ENCODE measurements at places on chromosomes 6 and 20.

GRCh38 chr6:106066989-106067388 lies 19.1 kb upstream of the PRDM1 start:
- no peak for DNase-seq

- peak; percentile 11 for DNase-seq
These were observed 489.5 kb downstream of the CBLN4 start for GRCh38 chr20:55515832-55516231.

DNA sequence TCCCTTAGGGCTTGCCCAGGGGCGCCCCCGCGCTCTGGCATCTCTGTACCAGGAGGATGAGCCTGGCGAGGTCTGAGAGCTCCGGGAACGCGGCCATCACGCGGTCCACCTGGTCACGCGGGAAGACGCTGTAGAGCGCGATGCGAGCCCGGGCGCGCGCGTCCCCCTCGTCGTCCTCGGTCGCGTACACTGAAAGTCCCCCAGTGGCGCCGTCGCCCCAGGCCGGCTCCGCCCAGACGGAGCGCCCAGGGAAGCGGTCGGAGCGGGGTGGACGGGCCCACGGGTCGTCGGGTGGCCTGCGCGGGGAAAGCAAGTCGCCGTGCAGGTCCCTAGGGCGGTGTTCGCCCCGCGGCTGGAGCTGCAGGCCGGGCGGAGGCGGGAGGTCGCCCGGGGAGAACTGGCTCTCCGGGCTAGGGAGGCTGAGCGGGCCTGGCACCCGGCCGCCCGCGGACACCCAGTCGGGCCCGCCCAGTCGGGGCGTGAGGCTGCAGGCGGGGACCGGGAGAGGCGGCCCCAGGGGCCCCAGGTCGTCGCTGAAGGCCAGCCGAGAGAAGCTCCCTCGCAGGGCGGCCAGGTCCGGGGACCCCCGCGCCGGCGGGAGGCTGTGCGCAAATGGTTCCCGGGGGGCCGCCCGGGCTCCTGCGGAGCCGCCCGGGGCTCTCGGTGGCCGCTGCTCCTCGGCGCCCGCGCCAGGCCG lies 34.0 kb downstream of the ZC3H12D start:
- peak; percentile 70 for DNase-seq

GRCh38 chr6:108492131-108492766 lies 68.5 kb upstream of the FOXO3 start:
- DNase-seq: peak; percentile 58

DNA sequence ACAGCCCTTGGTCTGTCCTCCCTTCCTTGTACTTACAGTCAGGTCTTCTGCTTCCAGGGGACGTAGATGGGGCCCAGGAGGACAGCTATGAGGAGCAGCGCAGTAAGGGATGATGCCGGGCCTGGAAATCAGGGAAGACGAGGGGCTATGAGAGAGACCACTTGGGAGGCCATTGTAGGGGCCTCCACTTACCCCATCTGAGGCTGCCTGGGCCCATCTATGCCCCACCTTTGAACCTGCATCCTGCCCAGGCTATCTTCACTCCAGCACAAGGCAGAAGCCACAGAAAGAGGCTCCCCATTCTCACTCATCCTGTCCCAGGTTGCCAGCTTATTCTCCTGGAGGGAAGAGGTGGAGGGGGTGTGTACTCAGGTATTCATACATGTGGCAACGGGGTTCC lies 10.4 kb upstream of the SIRPB1 start:
- no peak for DNase-seq

DNA sequence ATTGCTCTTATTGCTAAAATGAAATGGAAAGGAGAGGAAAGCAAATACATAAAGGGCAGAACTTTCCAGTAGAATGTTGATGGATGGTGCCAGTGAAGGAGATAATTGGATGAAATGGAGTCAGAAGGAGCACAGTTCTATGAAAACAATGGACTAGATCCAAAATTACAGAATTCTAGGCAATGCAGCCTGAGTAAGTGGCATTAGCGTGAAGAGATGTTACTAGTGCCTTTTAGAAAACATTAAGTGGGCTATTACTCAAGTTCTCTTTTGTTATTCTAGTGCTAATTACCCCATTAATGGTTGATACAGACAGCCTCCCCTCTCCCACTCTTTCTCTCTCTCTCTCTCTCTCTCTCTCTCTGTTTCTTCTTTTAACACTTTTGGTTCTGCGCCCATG lies 209.5 kb upstream of the RGS17 start:
- no peak for DNase-seq

DNA sequence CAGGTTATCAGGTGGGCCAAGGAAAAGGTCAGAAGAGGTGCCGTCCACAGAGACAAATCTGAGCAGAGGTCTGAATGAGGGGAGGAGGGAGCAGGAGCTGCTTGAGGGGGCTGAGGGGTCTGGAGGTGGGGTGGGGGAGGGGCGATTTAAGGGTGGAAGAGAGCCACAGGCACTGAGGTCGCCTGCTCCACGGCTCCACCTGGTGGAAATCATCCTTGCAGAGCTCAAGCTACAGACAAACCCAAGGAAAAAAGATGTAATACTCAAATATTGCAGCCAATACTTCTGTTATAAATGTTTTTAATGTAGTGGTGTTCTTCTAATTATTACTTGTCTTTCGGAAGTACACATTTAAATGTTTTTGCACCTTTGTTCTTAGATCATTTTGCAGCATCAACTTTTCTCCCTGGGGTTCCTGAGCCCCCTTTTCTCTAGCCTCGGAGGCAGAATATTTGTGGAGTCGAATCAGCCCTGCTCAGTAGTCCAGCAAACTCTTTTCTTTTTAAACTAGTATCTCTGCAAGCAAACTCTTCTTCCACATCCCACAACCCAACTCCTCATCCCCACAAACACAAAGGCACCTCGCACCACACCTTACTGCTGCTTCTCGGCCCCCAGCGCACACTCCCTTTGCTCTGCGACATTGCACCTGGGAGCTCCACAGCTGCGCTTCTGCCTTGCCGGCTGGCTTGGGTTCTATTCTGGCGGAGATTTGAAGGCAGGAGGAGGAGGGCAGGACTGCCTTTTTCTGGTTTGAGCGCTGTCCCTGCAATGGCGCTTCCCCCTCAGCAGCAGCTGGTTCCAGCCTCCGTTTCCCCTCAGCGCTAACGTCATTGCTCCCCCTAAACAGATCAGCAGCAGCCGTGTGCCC lies 51.0 kb upstream of the TFAP2A start:
- DNase-seq: peak; percentile 40

GRCh38 chr6:169424821-169425240 lies 171.2 kb upstream of the THBS2 start:
- DNase-seq: no peak

DNA sequence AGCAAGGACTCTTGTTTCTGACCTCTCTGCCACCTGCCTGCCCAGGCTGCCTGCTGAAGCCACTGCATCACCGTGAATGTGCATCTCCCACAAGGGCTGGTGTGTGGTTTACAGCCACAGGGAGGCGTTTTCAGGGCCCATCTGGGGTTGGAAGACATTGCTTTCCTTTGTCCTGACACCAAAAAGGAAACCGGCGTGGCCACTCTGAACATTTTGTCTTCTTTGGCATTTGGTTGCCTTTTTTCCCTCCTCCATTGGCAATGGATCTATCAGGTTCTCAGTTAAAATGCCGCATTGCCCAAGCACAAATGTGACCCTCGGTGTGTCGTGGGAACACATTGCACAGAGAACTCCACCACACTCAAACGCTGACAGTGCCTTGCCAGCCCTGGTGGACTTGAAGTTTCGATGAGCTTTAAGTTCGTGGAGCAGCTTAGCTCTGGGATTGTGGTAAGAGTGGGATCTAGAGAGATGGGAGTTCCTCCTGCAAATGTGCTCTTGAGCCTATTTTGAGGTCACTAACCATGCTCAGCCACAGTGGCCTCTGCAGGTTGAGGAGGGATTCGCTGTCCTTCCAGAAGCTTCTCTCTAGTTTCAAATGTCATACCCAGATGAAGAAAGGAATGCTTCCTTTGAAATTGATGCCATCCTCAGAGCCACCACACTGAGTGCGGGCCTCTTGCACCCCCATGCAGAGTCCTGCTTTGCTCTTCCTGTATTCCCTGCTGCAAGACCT lies 14.8 kb upstream of the PCK1 start:
- no peak for DNase-seq

- DNase-seq: no peak
These were observed 47.8 kb downstream of the SHLD1 start for GRCh38 chr20:5797843-5798462.

DNA sequence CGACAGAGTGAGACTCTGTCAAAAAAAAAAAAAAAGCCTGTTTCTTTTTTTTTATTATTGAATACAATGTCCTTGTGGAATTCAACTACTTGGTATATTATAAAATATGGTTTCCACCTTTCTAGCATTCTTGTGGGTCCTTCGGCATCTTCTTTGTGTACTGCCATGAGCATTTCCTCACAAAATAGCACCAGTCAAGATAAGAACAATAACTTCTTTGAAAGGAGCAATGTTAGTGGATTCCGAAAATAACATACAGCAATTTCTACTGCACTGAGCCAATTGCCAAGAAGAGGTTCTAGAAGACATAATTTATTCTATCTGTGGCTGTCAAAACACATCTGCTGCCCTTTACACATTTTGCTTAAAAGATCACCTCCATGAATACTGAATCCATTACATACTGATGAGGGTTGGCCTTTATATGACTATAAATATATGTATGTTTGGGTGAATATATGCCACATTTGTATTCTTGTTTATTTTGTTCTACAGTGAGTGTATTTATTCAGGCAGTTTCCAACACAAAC lies 19.1 kb upstream of the SPTLC3 start:
- DNase-seq: no peak

DNA sequence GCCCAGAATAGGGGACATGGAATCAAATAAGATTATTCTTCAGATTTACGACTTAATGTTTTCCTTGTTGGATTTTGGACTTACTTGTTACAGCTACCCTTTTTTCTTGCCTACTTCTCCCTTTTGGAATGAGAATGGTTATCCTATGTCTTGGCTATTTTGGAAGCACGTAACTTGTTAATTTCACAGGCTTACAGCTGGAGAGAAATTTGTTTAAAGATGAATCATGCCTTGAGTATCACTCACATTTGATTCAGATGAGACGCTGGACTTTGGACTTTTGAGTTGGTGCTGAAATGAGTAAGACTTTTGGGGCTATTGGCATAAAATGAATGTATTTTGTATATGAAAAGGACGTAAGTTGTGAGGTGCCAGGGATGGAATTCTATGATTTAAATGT lies 83.3 kb downstream of the SMPDL3A start:
- no peak for DNase-seq

DNA sequence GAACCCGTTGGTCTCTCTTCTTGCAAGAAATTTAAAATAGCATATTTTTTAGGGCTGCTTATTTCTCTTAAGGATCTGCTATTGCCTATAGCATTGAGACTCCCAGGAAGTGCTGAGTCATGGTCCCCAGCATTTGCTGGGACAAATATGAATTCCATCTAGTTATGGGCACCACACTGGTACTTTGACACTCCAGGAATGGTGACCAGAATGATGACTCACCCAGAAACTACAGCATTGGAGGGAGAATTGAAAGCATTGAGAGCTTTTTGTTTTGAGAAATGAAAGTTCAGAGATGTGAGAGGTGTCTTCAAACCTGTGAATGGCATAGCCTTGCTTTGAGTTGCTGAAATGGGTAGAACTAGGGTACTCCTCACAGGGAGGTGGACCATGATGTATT lies 699.7 kb downstream of the DHX35 start:
- no peak for DNase-seq

GRCh38 chr20:728256-728944 lies 39.9 kb downstream of the SLC52A3 start:
- DNase-seq: peak; percentile 89

DNA sequence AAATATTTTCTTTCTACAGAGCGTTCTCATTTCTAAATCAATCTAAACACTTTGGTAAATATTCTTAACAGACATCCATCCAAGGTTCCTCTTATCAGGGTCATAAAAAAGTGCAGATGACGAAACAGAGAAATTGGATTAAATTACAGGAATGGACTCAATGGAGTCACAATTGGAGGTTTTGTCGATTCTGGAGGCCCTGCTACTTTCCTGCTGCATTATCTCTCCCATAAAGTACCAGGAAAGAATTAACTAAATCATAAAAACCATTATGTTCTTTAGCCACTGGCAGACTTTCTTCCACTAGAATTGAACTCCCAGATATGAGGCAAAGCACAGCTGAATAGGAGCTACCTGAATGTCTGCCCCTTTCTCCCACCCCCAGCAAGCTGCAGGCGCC lies 610.6 kb downstream of the HDGFL1 start:
- DNase-seq: no peak

GRCh38 chr20:19692685-19693119 lies 65.4 kb upstream of the RIN2 start:
- peak; percentile 26 for DNase-seq

- no peak for DNase-seq
These were observed 30.8 kb downstream of the GNAS-AS1 start for GRCh38 chr20:58819921-58820320.

DNA sequence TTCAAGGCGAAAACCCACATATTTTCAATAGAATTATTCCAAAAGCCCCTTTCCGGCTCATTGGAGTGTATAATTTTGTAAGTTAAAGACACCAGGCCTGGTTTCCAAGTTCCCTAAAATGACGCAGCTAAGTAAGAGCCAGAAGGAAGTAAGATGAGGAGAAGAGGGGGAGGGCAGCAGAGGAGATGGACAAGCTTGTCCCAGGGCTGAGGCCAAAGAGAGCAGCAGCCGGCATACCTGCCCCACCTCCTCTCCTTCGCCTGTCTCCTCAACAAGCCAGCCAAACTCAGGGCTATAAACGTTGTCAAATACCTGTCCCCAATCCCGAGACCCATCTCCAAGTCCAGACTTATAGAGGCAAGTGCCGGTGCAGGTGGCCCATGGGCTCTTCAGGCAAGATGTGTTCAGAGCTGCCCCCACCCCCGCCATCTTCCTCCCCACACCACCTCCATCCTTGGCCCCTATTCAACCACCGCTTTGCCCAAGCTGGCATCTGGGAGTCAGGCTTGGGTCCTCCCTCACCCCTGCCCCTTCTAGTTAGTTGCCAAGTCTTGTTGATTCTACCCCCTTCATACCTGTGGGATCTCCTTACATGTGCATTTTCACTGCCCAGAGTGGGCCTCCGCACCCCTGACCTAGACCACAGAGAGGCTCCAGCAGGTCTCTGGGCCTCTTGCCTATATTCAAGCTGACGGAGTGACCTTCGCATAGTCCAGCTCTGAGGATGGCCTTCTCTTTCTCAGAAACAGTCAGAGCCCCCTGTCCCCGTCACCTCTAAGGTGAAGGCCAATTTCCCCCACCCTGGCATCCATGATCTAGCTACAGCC lies 75.7 kb upstream of the SIRPA start:
- no peak for DNase-seq

DNA sequence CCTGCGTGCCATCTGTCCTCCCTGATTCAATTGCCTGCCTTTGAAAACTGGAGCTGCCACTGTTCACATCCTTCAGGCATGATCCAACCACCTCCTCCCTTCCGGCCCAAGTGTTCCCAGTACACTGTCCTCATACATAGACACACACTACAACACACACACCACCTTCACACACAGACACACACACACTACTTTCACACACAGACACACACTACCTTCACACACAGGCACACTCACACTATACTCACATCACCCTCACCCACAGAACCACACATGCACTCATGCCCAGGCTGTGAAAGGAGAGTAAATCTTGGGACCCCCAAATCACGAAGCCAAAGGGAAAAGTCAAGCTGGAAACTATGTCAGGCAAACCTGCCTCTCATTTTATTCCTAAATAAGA lies 109.4 kb upstream of the MYLIP start:
- DNase-seq: no peak

- no peak for DNase-seq
These were observed 36.2 kb downstream of the HLA-F start for GRCh38 chr6:29759457-29759856.

GRCh38 chr20:1734269-1734858 lies 76.8 kb upstream of the SIRPG start:
- peak; percentile 25 for DNase-seq

GRCh38 chr6:165876588-165876987 lies 213.5 kb upstream of the PDE10A start:
- peak; percentile 62 for DNase-seq

Measured in brain (organoid and tissue), 16 donors.